Sigmoid colon (tissue), 7 donors: ENCODE measurements at places on chromosomes 11 and 22. TPM values are rescaled to one million over a fixed set of nuclear protein-coding genes. Genes with fewer than 3 reads are reported as not detected.

TSSK2 gene
- polyA plus RNA-seq: not detected

PNPLA5 gene
- not detected for polyA plus RNA-seq

GSTT2 gene
- polyA plus RNA-seq: 1.2 TPM

GRCh38 chr11:57641011-57641807, 8.5 kb downstream of the YPEL4 start:
- peak; percentile 68 for DNase-seq
- no peak overlapping the region for H3K4me3 ChIP-seq
- no peak overlapping the region for H3K27ac ChIP-seq
- H3K36me3 ChIP-seq: no peaks in the 10 kb centered on the region
- peaks cover 9% of the 10 kb centered on the region for H3K27me3 ChIP-seq

FREY1 gene
- polyA plus RNA-seq: not detected

- H3K4me3 ChIP-seq: no peak overlapping the region
- no peak for DNase-seq
- H3K4me1 ChIP-seq: no peaks in the 10 kb centered on the region
- no peak overlapping the region for H3K27ac ChIP-seq
- H3K27me3 ChIP-seq: no peaks in the 10 kb centered on the region
Observed at GRCh38 chr11:70413151-70413550, 14.8 kb downstream of the CTTN start.

OR8A1 gene
- not detected for polyA plus RNA-seq

DNA sequence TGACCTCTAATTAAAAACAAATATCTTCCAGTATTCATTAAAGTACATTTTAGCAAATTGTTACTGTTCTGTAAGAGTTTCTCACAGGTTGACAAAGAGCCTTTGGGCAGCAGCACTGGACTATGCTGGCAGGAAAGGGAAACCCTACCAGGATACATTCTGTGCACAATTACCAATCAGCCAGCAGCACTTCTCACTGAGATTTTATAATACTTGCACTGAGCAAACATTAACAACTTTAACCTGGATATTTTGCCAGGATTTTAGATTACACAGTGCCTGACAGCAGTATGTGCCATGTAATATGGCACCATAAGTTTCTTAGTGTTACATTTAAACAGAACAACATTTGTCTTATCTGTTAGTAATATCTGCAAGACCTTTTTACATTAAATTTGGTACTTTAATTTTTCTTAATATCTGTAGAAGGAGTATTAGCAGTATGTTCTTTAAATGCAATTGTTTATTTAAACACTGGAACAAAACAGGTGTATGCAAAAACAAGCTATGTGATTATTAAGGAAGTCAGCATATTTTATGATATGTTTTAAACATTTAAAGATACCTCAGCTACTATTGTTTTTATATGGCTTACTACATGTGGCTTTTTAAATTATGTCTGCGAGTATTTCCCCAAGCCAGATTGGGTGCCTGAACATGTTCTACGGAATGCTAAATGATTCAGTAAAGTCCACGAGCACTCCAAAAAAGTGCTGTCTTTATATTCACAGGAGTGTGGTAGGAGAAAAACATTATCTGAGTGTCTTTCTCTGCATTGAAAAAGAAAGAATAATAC, 699.0 kb upstream of the LUZP2 start:
- H3K4me1 ChIP-seq: peaks cover 22% of the 10 kb centered on the region
- no peaks in the 10 kb centered on the region for H3K27me3 ChIP-seq
- no peak overlapping the region for H3K27ac ChIP-seq
- DNase-seq: no peak
- H3K36me3 ChIP-seq: no peaks in the 10 kb centered on the region
- H3K4me3 ChIP-seq: no peak overlapping the region

GRCh38 chr22:24807284-24807950, 1.4 kb downstream of the SGSM1 start:
- H3K27me3 ChIP-seq: no peaks in the 10 kb centered on the region
- H3K27ac ChIP-seq: peak overlapping the region; percentile 78

- no peak overlapping the region for H3K4me3 ChIP-seq
- peaks cover 13% of the 10 kb centered on the region for H3K4me1 ChIP-seq
- no peaks in the 10 kb centered on the region for H3K27me3 ChIP-seq
- H3K36me3 ChIP-seq: no peaks in the 10 kb centered on the region
Observed at GRCh38 chr22:50313600-50313999, 6.2 kb upstream of the PLXNB2 start.

SCGB2A2 gene
- not detected for polyA plus RNA-seq

ESAM gene
- polyA plus RNA-seq: 14.9 TPM

DNA sequence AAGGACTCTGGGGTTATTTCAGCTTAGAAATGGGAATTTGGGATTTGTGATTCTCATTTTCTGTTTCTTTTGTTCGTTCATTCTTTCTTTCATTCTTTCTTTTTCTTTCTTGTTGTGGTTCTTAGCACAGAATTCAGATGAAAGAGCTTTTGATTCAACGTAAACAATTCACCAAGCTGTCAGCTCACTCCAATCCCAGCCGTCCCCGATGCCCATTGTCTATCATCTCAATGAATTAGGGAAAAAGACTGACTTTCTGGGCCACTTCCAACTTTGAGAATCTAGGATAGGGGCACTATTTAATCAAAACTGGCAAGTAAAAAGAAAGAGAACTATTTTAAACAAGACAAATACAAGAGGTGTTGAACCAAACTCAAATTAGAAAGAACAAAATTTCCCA, 25.1 kb upstream of the TMA7B start:
- H3K27ac ChIP-seq: no peak overlapping the region
- no peaks in the 10 kb centered on the region for H3K4me1 ChIP-seq
- H3K36me3 ChIP-seq: no peaks in the 10 kb centered on the region
- no peak for DNase-seq
- H3K4me3 ChIP-seq: no peak overlapping the region
- peaks cover 19% of the 10 kb centered on the region for H3K27me3 ChIP-seq

DNA sequence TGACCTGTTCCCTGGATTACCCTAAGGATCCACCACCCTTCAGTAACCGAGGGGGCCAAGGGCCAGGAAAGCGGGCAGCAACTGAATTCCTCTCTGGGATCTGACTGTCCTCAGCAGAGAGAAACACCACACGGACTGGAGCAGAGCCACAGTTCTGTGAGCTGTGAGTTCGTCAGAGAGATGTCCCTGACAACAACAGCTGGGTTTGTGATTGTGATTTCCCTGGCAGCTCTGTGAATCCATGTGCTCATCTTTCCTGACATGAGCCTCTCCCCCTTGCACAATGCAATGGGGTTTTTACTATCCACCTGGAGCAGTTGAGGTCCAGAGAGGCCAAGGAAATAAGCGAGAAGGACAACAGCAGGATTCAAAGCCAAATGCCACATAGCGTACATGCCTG, 69.4 kb upstream of the AMPD3 start:
- H3K4me3 ChIP-seq: no peak overlapping the region
- H3K36me3 ChIP-seq: no peaks in the 10 kb centered on the region
- peaks cover 44% of the 10 kb centered on the region for H3K4me1 ChIP-seq
- no peaks in the 10 kb centered on the region for H3K27me3 ChIP-seq
- peak; percentile 93 for DNase-seq

GRCh38 chr11:120125024-120125423, 12.9 kb downstream of the TRIM29 start:
- no peaks in the 10 kb centered on the region for H3K27me3 ChIP-seq
- no peak overlapping the region for H3K27ac ChIP-seq
- peaks cover 20% of the 10 kb centered on the region for H3K4me1 ChIP-seq
- no peak for DNase-seq
- H3K36me3 ChIP-seq: no peaks in the 10 kb centered on the region

GRCh38 chr11:10628508-10629236, 60.2 kb upstream of the LYVE1 start:
- no peaks in the 10 kb centered on the region for H3K4me1 ChIP-seq
- H3K27me3 ChIP-seq: no peaks in the 10 kb centered on the region
- DNase-seq: peak; percentile 43
- no peak overlapping the region for H3K4me3 ChIP-seq

- H3K36me3 ChIP-seq: no peaks in the 10 kb centered on the region
- peak; percentile 36 for DNase-seq
- H3K4me1 ChIP-seq: no peaks in the 10 kb centered on the region
- H3K27ac ChIP-seq: no peak overlapping the region
- peaks cover 14% of the 10 kb centered on the region for H3K27me3 ChIP-seq
Observed at GRCh38 chr22:48889209-48889830, 938.4 kb downstream of the BRD1 start.

DNA sequence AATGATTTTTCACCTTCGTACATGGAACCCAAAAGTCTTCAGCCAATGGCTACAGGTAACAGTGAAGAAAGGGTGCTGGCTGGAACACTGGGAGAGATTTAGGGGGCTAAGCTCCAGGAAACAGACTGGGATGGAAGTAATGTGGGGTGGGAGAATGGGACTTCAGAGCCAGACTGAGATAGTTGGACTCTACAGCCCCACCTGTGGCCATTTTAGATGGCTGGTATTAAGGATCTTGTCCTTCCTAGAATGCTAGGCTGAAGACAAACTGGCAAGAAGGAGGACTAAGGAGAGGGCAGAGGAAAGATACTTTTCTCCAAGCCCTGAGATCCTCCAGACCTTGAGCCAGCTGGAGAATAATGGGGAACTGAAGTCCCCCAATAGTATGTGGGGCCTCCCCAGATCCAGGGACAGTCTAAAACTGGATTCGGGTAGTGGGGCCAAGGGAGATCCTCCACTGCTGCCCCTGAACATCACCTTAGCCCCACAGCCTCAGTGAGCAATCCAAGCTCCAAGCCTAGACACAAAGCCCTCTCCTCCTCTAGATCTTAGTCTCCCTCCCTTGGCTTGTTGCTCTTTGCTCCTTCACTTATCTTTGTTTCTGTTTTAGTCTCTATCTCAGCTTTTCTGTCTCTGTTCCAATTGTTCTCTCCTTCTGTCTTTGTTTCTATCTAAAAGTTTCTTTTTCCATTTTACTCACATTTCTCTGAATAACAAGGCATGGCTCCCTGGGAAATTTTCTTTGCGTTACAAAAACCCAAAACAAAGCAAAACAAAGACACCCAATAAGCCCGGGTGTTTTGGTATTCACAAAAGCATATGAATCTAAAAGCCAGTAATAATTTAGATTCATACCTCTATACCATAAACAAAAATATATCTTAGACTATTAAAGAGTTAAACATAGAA, 16.2 kb upstream of the RRAS2 start:
- H3K27me3 ChIP-seq: no peaks in the 10 kb centered on the region
- no peaks in the 10 kb centered on the region for H3K4me1 ChIP-seq
- no peak overlapping the region for H3K4me3 ChIP-seq
- no peak overlapping the region for H3K27ac ChIP-seq

CRACR2B gene
- polyA plus RNA-seq: 46.8 TPM

TRIM6 gene
- 1.0 TPM for polyA plus RNA-seq

TBX10 gene
- 60.6 TPM for polyA plus RNA-seq

GRCh38 chr11:134014511-134014910, 54.4 kb upstream of the JAM3 start:
- peaks cover 13% of the 10 kb centered on the region for H3K4me1 ChIP-seq
- H3K27me3 ChIP-seq: no peaks in the 10 kb centered on the region
- H3K27ac ChIP-seq: no peak overlapping the region
- H3K4me3 ChIP-seq: no peak overlapping the region
- no peak for DNase-seq

SEC14L3 gene
- not detected for polyA plus RNA-seq

DNA sequence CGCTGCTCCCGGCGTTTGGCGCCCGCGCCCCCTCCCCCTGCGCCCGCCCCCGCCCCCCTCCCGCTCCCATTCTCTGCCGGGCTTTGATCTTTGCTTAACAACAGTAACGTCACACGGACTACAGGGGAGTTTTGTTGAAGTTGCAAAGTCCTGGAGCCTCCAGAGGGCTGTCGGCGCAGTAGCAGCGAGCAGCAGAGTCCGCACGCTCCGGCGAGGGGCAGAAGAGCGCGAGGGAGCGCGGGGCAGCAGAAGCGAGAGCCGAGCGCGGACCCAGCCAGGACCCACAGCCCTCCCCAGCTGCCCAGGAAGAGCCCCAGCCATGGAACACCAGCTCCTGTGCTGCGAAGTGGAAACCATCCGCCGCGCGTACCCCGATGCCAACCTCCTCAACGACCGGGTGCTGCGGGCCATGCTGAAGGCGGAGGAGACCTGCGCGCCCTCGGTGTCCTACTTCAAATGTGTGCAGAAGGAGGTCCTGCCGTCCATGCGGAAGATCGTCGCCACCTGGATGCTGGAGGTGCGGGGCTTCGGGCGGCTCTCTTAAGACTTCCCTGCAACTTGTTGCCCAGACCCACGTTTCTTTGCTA, at the start of gene CCND1:
Gene CCND1 (plus strand): TSS at position 162 of the 587 bp plus-strand sequence. CDS start 158 bp downstream, at position 320.
- peak within 1 kb of the TSS; percentile 84 for H3K27ac ChIP-seq
- DNase-seq: peak; percentile 77
- H3K4me3 ChIP-seq: peak within 1 kb of the TSS; percentile 70

DNA sequence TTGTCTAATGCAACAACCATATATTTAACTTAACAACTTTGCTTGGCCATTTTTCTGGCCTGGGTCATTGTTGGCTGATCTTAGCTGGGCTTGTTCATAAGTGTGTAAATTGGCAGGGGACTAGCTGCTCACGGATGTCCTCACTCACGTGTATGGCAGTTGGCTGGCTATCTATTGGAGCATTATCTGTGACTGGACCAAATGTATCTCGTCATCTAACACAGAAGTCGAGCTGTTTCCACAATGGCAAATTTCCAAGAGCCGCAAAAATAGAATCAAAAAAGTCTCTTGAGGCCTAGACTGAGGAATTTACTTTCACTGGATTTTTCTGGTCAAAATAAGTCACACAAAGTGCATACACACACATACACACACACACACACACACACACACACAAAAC, 893.3 kb downstream of the FAM181B start:
- no peaks in the 10 kb centered on the region for H3K4me1 ChIP-seq
- DNase-seq: no peak
- H3K27me3 ChIP-seq: no peaks in the 10 kb centered on the region

DNA sequence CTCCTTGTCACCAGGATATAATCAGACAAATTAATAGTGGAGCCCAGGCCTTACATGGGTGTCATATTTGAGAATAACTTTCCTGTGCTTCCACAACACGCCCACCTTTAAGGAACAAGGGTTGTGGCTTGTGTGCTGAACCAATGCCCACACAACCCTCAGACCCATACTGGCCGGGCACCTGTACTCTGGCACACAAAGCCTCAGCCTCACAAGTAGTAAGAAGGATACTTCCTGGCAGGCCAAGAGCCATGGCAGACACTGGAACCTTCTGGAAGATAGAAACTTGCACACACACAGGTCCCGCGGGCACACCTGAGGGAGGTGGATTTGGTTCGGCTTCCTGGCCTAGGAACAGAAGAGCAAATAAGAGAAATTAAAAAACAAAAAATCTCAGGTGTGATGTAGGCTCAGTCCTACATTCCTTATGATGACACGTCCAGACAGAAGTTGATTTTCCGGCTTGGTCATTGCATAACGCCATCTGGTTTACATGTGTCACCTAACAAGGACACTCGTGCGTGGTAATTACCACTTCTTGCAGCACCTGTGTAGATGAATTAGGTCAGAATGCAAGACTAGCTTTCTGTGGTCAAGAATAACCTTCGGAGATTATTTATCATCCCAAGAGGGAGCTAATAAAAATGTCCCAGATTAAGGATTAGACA, 5.8 kb upstream of the BRD1 start:
- no peak overlapping the region for H3K4me3 ChIP-seq
- H3K36me3 ChIP-seq: no peaks in the 10 kb centered on the region
- no peak for DNase-seq
- no peaks in the 10 kb centered on the region for H3K27me3 ChIP-seq
- H3K27ac ChIP-seq: no peak overlapping the region
